ENCODE measurements at places on chromosomes 1 and 21.
A peak's percentile ranks its signal among the peaks of the same experiment; 100 is the strongest.

DNA sequence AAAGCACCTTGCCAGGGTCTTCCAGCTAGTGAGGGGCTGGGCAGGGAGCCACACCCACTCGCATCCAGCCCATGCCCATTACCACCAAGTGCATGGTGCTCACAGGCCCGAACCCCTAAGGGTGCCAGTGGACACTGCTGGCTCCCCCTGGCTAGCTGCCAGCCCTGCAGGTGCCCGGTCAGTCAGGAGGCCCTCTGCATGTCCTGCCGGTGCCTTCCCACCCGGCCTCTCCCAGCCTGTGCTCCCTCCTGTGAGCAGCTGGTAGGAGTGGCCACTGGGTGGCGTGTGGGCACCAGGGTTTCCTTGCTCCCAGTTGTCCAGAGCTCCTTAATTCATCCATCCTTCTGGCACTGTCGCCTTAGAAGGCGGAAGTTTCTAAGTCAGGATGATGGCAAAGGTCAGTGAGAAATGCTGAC lies 33.4 kb downstream of the QSOX1 start:
- DNase-seq, result peak; percentile 14

GRCh38 chr21:34302521-34302920 lies 61.3 kb upstream of the KCNE2 start:
- no peak for DNase-seq

GRCh38 chr1:154463512-154463990 lies 38.5 kb upstream of the TDRD10 start:
- no peak for DNase-seq

DNA sequence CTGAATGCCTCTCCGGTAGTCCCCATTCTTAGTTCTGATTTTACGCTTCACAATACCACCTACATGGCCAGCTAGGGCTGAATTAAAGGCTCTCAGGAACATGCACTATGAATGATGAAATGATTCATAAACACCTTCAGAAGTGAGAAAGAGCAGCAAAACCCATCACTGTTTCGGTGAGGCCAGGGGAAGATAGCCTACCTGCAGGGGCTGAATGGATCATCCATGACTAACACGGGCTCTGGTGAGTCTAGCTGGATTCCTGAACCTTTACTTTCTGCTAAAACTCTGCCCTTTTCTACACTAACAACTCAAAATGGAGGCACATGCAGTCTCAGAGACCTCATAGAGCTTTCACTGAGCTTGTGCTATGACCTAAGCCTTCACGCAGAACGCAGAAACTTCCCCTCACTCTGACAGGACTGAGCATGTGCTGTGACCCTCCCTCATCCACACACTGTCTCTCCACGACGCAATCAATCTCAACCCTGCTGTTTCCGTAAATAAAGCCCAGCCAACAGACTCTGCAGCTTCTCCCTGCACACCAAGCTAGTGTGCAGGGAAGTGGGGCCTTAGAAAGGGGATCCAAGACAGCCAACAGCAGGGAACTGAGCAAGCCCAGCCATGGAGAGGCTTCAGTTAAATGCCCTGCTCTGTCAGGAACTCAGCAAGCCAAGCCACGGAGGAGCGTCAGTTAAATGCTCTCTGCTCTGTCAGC lies 207.8 kb downstream of the SLC45A1 start:
- peak; percentile 91 for DNase-seq

DNA sequence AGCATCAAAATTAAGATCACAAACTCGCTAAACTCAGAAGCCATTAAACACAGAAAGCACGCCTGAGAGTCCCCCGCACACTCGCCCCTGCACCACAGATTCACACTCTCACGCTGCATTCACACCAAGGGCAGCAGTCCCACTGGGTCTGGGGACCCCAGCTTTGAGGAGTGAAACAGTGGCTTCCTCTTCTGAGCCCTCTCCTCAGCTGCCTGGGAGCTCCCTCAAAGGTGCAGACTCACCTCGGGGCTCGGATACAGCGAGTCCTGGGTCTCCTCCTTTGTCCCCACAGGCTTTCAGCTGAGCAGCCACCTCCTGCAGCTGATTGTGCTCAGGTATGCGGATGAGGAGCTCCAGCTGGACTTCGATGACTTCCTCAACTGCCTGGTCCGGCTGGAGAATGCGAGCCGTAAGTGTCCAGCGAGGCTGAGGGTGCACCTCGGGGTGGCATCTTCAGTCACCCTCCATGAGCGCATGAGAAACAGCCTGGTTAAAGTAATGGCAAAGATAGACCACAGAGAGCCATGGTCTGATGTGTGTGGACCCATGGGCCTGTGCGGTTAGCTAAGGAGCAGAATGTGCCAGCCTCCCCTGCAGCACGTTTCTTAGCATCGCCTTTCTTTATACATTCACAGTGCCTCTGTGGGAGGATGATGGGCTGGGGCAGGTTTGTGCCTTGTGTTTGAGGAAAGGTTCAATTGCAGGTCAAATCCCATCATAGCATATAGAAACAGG lies 47.9 kb downstream of the CAPN9 start:
- DNase-seq, result no peak

Data from fibroblast of skin of left quadriceps (primary cell).